CD8-positive, alpha-beta memory T cell (primary cell): ENCODE measurements at places on chromosomes 7 and 10.

DNA sequence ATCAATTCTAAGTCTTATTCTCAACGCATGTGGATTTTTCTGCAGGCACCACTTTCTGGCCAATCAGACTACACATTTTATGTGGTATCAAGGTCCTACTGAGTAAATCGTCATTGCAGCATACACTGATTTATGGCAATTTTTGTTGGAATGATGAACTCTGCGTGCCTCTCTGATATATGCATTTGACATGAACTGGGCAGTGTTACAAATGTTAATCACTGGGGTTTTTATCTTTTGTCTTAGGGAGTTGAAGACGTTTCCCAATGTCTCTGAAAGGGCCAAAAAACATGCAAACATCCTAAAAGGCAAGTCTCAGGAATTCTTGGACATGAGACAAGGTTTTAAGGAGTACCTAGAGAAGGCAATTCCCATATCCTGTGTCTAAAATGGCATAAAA, 809.5 kb upstream of the CELF2 start:
- DNase-seq, result no peak

DNA sequence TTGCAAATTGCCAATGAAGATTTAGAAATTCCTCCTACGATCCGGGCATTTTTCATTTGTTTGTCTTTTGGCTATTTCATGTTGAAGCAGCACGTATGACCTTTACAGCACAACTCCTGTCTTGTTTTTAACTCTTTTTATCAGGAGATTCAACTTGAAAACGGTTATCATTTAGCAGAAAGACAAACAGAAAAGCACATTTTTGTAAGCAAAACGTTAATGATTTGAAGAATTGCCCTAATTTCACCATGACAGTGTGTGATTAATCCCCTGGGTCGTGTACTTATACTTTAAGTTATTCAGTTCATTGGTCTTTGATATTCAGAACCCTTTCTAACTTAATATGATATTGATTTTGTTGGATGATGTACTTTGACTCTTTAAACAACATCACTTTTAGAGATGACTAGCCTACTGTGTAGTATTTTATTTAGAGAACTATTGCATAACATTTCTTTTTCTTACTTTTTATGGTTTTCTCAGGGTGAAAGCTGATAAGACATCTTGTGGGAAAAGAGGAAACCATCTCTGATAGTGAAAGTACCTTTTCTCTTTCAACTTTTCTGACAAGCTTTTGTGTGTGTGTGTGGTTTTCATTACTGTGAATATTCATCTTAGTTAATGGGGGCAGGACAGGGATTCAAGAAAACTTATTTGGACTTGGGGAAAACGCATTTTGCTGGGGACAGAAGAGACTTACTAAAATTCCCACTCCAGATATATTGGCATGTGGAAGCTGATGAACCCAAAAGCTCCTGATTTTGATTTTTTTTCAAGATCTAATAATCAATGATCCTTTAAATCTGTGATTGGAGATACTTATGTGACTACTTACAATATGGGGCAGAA, 8.1 kb downstream of the HHEX start:
- DNase-seq, result no peak

DNA sequence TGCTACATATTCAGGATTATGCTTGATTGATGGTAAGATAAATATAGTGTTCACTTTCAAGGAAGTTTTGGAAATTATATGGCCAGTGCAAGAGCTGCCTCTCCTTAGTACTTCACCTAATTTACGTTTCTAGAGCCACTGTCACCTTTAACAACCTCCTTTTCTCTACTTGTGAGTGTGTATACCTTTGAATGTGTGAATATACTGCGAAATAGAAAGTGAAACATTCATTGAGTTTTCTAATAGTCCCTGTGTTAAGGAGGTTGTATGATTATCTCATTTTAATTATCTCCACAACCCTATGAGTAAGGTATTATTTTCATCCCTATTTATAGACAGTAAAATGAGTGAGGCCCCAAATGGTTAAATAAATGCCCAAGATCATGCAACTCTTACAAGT, 1050.5 kb downstream of the XPNPEP1 start:
- no peak for DNase-seq

- no peak for DNase-seq
Measured at GRCh38 chr7:77664715-77665114, 31.5 kb upstream of the RSBN1L start.

DNA sequence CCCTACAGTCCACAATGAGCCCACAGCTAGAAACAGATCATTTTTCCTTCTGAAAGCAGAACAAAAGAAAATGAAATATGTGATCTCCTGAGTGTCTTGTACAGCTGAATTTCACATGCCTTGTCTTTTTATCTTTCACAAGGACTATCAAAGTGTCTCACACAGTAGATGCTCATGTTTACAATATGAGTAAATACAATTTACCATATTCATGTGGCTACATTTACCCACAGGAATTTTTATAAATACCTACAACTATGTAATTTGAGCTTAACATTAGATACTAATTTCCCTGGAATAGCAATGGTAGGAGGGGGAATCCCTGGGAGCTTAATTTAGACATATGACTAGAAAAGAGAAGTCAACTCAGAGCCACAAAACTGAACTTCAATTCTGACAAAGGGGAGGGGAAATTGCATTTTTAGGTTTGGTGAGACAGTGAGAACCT, 186.2 kb downstream of the MACC1 start:
- no peak for DNase-seq

GRCh38 chr10:1942478-1942877, 205.2 kb upstream of the ADARB2 start:
- no peak for DNase-seq

GRCh38 chr7:30200591-30200990, 65.8 kb downstream of the MTURN start:
- no peak for DNase-seq

DNA sequence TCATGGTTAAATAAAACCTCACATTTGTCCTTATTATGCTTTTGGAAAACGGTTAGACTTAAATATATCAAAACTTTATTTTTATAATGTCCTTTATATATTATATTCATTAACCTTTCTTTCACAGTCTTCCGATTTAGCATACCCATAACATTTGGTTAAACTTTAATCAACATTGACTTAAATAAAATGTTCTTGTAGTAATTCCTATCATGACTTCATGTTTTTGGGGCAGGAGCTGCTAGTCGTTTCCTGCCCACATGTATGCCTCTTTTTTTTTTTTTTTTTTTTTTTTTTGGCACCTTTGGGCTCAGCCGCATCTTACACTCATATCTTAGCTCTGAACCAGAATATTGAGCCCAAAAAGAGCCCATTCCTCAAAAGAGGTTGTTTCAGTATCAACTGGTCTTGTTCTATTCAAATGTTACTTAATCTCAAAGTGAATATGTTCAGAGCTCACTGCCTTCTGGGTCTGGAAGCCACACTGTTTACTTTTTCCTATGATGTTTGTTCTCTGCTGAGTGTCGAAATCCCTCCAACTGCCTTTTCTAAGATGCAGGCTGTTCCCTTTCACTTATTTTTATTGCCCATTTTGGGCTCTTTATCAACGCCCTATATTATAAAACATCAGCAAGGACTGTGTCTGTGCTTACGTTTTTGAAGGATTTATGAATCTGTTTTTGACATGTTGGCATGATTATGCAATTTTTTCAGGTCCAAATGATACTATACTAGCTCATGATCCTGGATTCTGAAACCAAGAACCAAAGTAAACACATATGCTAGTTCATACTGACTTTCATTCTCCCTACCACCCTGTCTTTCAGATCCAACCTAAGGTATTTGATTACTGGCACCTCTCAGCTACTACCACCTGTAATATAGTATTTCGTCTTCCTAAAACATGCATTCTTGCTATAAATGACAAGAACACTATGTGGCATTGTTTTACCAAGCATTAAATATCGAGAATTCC, 914.4 kb downstream of the PCDH15 start:
- no peak for DNase-seq
